ENCODE measurements at places on chromosomes 11 and 22.

DNA sequence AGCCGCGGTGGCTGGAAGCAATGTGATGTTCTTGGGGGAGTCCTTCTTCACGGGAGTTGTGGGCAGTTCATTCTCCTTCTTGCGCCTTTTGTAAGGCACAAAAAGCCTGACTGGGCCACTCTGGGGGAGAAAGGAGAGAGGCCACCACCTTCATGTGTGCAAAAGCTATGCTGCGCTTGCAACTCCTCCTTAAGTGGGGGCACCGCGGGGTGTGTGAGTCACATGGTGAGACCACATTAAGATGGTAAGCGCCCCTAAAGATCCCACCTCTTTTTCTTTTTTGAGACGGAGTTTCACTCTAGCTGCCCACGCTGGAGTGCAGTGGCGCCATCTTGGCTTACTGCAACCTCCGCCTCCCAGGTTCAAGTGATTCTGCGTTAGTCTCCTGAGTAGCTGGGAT is 14.1 kb downstream of the DEAF1 start:
- no peak for DNase-seq

DNA sequence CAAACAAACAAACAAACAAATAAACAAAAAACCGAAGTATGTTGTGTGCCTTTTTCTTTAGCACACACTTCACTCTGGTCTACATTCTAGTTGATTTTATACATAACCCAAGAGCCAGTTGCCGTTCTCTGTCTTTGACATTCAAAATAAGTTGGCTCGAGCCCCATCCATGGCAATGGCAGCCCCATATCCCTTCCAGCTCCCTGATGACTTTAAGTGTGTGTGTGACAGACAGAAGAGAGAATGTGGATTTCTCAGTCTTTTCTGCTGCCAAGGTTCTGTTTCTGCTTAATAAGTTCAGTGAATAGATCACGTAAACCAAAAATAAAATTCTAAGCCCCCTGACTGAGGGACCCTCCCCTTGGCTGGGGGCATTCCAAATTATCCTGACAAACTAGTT is 100.6 kb upstream of the TENM4 start:
- no peak for DNase-seq

GRCh38 chr11:94511932-94512781 is at the start of gene C11orf97:
Gene C11orf97, plus strand, starts transcription at chr11:94512461. Its CDS starts 68 bp downstream, at chr11:94512529.
- no peak for DNase-seq

- no peak for DNase-seq
Observed at GRCh38 chr11:98800696-98801095, 220.1 kb upstream of the CNTN5 start.

- DNase-seq: no peak
Observed at GRCh38 chr11:74355626-74356025, 42.6 kb downstream of the PGM2L1 start.

DNA sequence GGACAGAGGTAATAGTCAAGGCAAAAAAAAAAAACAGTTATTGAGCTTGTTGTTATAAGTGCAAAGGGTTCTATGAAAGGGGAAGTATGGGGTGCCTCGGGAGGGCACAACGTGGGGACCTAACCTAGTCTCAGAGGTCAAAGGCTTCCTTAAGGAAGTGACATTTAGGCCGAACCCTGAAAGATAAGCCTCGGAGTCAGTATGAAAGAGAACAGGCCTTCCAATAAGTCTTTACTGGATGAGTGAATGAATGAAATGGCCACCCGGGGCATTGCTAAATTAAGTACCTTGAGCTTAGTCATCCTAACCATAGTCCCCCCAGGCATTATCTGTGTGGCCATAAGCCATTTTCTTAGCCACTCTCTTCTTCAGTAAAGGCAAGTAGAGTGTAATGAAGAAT is 19.7 kb downstream of the FLI1 start:
- no peak for DNase-seq

DNA sequence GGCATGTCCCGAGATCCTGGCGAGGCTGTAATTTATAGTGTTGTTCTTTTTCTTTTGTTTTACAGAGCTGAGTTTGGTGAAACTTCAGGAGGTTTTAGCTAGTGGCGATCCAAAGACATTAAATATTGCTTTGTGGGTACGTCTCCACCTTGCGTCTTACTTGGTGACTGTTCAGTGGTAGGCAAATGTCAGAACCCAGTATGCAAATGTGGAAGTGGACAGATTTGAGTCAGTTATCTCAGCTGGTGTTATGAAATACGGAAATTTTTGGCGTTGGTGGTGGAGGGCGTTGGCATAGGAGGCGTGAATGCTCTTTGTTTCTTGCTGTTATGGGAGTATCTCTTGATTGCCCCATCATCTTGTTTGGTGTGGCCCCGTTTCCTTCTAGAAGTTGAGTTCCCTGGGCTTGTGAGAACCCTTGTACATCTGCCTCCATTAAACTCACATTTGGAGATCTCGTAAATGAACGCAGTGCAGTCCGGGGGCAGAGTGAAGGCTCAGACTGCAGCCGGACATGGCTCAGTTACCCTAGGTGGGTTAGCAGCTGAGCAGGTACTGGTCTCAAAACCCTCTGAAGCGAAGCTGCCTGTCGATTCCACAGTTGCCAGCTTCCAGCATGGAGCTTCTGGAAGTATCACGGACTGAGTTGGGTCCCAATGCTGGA is 39.9 kb downstream of the PTPRJ start:
- DNase-seq: no peak

GRCh38 chr11:94844031-94844430 is 75.9 kb downstream of the AMOTL1 start:
- DNase-seq: no peak

- peak; percentile 35 for DNase-seq
Observed at GRCh38 chr11:46127150-46127638, 5.9 kb upstream of the PHF21A start.

GRCh38 chr11:76947800-76948199 is 86.4 kb upstream of the B3GNT6 start:
- no peak for DNase-seq

Data from amniotic stem cell (primary cell).